RWPE1 (cell line): ENCODE measurements at places on chromosomes 3 and 15.
A peak's percentile ranks its signal among the peaks of the same experiment; 100 is the strongest.

- no peak for DNase-seq
These were observed 25.5 kb upstream of the B3GNT5 start for GRCh38 chr3:183227586-183227985.

DNA sequence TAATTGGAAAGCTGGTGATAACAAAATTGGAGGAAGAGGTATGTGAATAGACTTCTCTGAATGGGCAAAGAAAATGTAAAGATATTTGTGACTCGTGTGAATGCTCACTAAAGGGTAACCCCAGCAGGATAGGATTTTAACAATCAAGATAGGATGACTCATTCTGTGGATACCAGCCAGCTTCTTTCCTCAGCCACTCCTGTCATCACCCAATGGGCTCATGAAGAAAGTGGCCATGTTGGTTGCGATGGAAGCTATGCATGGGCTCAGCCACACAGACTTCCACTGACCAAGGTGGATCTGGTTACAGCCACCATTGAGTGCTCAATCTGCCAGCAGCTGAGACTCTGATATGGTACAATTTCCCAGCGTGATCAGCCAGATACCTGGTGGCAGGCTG is 40.9 kb downstream of the STRIT1 start:
- DNase-seq, result no peak

GRCh38 chr3:41688595-41689380 is 273.1 kb downstream of the ULK4 start:
- DNase-seq, result no peak

GRCh38 chr3:12317914-12318313 is 29.0 kb downstream of the PPARG start:
- DNase-seq, result no peak

DNA sequence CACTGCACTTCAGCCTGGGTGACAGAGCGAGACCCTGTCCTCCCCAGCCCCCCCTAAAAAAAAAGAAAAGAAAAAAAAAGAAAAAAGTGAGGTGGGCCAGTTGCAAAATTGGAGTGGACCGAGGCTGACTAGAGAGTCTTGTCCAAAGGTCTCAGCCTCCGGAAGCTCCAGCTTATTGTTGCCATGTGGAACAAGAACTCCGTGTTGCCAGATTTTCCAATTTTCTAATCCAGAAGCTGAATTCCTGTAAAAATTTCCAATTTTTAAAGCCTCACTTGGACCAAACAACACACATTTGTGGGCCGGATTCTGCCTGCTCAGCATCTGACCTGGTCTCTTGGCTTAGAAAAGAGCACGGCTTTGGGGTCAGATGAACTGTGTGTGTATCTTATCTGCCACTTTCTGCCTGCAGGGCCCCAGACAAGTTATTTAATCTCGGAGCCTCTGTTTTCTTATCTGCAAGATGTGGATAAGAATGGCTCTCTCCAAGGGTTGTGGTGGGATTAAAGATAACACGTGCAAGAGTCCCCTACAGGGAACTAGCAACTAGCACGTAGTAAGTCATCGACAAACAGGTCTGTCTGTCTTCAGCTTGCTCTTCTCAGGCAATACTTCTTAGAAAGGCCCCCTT is 73.7 kb upstream of the TLE3 start:
- DNase-seq, result no peak

GRCh38 chr3:148680289-148680688 is 17.4 kb upstream of the AGTR1 start:
- DNase-seq, result no peak

- no peak for DNase-seq
These were observed 44.8 kb downstream of the MESD start for GRCh38 chr15:80944818-80945217.

DNA sequence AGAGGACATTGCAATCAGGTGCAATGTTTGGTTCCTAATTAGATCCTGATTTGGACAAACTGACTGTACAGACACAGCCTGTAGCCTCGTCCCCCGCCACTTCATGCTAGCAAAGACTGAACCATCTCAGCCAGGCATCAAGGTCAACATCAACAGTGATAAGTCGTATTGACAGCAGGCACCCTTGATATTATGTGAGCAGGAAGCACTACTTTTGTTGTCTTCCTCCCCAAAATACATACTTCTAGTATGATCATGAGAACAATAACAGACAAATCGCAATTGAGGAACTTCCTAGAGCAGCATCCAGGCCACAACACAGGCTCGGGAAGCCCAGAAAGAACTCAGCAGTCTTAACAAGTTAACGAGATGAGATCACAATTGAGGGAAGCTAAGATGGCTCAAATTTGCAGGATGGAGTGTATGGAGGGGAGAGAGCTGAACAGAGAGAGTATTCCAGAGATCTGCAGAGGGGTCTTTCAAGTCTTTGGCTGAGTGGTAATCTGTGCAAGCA is 20.4 kb downstream of the TGM5 start:
- no peak for DNase-seq

DNA sequence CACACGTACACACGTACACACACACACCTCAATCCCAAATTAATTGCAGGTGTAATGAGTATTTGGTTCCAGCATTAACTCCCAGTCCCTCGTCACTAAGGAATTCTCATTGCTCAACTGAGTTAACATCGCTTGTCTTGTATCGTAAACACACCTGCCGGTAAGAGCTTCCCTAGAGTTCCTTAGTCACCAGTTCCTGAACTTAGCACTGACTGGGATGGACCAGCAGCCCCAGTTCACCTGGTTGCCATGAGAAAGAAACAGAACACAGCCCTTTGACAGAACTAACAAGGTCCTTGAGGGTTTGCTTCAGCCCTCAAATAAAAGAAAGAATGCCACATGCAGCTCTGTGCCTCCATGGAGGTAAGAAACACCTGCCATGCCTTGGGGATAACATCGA is 66.3 kb upstream of the SLCO3A1 start:
- no peak for DNase-seq

- no peak for DNase-seq
These were observed 22.0 kb upstream of the NANOGP8 start for GRCh38 chr15:35107122-35107521.

DNA sequence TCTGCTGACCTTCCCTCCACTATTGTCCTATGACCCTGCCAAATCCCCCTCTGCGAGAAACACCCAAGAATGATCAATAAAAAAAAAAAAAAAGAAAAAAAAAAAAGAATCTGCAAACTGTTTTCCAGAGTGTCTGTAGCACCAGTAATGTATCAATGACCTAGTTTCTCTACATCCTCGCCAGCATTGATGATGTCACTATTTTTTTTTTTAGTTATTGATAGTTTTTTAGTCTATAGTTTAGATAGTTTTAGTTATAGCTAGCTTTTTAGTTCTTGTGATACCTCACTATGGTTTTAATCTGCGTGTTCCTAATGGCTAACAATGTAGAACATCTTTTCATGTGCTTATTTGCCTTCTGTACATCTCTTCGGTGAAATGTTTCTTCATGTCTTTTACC is 36.1 kb upstream of the XIRP1 start:
- DNase-seq, result no peak

DNA sequence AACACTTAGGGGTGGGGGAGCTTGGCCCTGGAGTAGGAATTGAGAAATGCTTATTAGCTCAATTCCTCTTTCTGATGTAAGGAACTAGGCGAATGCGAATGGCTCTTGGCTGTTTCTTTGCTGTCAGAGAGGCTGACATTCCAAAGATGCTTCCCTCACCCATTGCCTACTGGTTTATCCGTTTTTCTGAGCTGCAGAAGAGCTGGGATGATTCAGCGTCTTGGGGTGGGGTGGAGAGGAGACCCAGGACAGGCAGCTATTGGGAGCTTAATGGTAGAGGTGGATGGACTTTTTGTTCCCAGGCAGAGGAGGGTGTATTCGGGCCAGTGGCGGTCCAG is 9.8 kb downstream of the PLEKHO2 start:
- no peak for DNase-seq

- no peak for DNase-seq
These were observed 61.7 kb downstream of the TMEM212 start for GRCh38 chr3:171904829-171905228.

DNA sequence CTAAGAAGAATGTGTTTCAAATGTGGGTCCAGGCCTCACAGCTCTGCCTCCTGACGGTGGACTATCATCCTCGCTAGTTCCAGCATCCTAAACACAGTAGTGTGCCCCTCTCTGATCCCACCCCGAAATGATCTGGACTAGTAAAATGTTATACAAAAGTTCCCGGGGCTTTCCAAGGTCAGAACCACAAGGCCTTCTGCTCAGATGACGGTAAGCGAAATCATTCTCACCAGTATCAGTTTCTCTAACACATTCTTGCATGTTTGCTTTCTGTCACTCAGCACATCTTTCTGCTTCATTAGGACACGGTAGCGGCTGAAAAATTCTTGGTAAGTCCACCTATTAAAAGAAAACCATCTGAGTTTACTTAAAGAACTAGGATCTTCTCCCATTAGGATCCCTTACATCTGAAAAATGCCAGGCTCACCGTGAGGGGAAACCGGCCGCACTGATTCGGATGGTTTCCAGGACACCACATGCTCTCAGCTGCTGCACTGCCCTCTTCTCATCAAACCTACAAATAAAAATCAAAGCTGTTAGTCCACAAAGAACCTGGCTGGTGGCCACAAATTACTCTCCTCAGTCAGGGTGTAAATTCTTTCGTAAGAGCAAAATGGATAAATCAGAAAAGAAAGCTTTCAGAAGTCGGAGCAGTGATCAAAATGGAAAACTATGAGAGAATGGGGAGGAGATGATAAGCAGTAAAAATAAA is 83.9 kb upstream of the MYO5C start:
- DNase-seq, result no peak

GRCh38 chr3:15332405-15333098 is at the start of gene SH3BP5:
SH3BP5 (minus strand) TSS chr3:15332586; CDS start chr3:15332408, 178 bp downstream.
- DNase-seq, result peak; percentile 63

GRCh38 chr3:149830902-149831301 is 17.9 kb downstream of the RNF13 start:
- DNase-seq, result no peak

- DNase-seq, result no peak
These were observed 35.0 kb downstream of the RAB11A start for GRCh38 chr15:65904301-65904700.

- DNase-seq, result no peak
These were observed 83.4 kb downstream of the CHSY1 start for GRCh38 chr15:101168463-101168824.

DNA sequence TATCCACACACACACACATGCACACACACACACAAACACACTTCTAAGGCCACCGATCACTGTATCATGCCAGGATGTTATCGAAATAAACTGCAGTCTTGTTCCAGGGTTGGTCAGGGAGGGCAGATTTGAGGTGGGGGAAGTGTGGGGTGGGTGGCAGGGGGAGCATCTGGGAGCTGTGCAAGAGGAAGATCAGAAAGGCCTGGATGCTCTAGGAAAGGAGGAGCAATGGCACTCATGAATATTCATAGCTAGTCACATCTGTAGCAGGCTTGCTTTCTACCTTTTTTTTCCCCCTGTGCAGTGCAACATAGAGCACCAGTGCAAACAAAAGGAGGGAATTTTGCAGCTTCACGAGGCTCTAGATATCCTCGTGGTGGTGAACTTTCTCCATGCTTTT is 84.9 kb downstream of the MEIS2 start:
- no peak for DNase-seq

DNA sequence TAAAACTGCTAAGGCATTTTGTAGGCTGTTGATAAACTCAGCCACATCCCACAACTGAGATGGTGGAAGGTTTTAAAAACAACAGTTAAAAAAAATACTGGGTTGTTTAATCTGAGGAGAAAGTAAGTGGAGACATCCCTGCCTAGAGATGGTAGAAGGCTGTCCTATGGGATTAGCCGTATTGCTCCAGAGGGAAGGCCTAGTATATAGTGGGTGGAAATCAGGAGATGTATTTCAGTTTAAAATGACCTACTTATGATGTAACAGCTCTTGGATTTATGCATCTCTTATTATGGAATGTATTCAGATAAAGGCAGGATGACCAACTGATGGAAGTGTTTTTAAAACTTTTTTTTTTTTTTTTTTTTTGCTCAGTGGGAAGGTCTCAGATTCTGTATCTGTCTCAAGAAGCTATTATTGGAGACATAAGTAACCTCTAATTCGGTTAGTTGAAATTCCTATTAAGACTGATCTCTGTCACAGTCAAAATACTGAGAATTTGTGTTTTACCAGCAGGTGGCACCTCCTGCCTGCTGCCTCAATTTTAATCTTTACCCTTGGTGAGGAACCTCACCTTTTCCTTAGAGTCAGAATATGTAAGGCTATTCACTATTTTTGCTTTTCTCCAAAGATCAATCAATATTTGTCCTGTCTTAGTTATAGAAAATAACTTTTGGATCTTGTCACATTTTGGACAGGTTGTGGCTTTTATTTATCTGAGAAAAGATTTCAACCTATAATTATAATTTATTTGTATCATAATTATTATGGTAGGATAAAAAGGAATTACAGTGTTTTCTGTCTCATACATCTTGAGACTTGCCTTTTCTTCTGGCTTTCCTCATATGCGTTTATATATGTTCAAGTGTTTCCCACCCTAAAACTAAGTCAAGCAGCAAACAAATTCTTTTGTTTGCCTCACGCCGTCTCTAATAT is 63.0 kb downstream of the VPS8 start:
- peak; percentile 41 for DNase-seq

- peak; percentile 71 for DNase-seq
These were observed 27.2 kb upstream of the ZNF502 start for GRCh38 chr3:44685128-44685800.

DNA sequence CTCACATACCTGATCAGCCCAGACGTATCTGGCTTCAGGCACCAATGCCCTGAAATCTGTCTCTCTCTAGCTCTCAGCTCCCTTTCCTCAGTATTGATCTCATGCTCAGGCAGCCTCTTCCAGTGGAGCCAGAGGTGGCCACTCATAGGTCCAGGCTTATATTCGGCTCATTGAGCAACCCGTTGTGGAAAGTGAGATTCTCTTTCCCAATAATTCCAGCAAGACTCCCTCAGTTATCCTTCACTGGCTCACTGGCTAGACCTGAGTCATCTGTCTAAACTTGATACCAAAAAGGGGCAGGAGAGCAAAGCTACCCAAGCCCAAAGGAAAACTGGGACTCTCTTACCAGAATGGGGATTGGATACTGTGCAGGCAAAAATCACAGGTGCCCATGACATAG is 33.4 kb upstream of the FRMD4B start:
- no peak for DNase-seq

DNA sequence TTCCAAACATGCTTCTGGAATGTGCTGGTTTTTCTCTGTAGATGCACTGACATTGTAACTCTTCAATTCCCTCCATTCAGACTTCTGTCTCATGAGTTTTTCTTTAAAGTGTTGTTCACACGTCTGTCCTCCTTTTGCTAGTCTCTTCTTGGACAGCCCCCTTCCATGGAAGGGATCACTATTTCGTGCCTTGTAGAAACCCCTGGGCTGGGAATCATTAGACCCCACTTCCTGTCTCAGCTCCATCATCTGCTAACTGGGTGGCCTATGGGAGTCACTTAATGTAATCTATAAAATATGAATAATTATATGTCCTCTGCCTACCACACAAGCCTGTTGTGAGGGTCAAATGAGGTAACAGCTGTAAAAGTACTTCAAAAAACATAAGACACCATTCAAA is 110.6 kb downstream of the THSD4 start:
- no peak for DNase-seq
